ENCODE measurements at places on chromosomes 4 and X.
A peak's percentile ranks its signal among the peaks of the same experiment; 100 is the strongest.

DNA sequence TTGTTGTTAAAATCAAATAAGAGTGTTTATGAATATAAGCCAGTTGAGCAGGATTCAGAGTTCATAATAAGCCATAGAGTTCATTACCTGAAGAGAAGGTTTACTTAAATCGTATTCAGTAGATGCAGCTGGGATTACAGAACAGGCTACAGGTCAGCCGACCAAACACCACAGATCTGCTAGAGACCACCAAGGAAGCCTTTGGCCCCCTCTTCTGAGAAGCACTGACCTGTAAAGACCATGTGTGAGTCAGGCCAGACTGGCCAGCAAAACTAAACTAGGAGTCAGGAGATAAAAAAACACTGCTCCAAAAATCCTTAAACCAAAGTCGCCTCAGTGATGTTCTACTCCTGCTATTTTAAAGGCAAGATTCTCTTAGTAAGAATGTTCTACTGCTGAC is 1125.5 kb downstream of the FAT4 start:
- no peak for DNase-seq

DNA sequence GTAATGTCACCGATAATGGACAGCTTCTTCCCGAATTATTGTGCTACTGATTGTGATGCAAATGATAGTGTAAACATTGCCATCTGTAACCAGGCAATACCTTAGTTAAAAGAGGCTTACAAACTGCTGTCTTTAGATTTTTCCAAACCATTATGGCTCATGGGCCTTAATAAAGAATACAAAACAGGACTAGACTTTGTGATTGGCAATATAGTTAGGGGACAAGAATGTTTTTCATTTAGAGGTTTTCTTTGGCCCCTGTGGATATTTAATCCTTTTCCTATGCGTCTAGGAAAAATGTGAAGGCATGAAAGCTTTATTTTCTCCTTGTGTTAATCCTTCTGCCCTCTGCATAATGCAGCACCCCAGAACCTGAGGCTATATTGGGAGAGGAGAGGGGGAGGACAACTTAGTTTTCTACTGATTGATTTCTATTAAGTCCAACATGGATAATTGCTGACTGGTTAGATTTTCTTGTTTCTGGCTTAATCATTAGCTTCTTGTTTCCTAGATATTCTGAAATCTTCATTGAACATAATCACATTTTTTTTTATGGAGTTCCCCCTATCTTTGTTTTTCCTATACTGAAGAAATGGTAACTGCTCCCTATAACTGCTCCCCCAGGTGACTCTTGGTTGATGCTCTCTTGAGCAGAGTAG is 1.9 kb downstream of the PRPS1 start:
- DNase-seq = no peak

GRCh38 chr4:86910369-86910768 is 18.1 kb upstream of the C4orf36 start:
- DNase-seq = peak; percentile 17

GRCh38 chr4:131248314-131248713 is 1900.8 kb upstream of the PCDH10 start:
- DNase-seq = no peak

DNA sequence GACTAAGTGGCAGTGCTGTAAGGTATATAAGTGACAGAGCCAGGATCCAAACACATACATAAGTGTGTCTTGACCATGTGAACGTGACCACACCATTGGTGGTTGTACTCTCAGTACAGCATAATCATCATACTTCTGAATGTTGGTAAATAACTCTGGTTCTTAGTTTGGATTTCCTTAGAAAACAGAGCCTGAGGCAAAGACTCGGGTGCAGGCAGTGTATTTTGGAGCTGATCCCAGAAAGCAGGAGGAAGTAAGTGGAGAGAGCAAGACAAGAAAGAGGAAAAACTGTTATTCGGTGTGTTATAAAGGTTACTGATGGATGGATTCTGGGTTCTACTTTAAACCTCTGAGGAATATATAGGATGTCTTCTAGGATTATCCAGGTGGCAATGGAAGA is 127.9 kb downstream of the SLC39A8 start:
- DNase-seq = no peak

DNA sequence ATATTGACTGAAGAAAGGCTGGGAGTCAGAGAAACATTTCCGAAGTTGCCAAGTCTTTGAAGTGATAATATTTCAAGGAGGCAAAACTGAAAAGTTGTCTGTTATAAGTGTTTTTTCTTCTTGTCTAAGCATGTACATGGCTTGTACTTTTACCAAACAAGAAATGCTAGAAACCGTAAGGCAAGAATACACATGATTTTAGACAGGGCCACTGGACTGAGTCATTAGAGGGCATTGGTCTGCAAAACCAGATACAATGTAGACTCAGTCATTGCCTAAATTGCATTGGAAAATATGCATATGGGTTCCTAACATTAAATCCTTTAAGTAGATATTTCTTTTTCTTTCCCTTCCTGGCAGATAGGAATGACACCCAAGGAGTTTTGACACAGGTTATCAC is 284.9 kb upstream of the PUDP start:
- no peak for DNase-seq

DNA sequence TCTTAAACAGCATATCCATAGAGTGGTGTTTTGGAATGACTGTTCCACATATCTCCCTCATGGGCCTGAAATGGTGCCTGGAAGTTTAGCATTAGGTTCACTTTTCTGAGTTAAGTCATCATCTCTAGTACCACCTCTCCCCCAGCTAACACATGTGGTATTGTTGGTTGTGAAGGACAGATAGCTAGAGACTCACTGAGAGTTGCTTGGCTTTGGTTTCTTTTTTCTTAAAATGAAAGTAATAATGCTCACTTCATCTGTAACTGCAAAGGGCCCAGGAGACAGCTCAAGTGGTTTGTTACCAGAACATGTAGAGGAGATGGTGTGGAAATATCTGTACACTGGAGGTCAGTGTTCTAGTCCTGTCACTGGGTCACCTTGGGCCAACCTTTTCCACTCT is 90.9 kb downstream of the EFNB1 start:
- DNase-seq = no peak

- DNase-seq = no peak
Observed at GRCh38 chrX:374596-374995, 12.1 kb downstream of the PPP2R3B start.

DNA sequence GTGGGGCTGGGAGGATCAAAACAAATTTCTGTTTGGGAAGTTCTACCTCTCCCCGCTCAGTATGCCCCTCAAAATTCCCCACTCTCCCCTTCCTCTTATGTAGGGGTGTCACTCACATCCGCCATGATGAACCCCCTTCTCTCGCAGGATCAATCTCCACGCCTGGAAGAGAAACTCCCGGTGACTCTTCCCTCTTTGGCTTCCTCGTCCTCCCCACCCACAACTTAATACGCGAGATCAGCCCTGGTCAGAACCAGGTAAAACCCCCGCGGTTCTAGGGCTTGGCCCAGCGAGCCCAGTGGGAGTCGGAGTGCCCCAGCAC is 427 bp downstream of the LAMTOR3 start:
- DNase-seq = no peak

- no peak for DNase-seq
Observed at GRCh38 chr4:21885770-21886169, 62.8 kb downstream of the KCNIP4 start.

DNA sequence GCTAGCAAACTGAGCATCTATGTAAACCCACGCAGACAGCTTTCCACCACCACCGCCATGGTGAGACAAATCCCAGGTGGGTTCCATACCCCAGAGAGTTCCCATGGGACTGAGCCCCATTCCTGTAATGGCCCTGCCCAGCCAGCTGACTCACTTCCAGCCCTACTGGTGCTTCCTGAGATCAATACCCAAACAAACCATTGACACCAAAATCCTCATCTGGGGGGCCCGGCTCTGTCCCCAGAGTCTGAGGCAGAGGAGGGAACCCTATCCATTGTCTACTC is 30.1 kb upstream of the JAKMIP1 start:
- DNase-seq = no peak

- peak; percentile 34 for DNase-seq
Observed at GRCh38 chr4:127856813-127857447, 23.8 kb upstream of the PLK4 start.

DNA sequence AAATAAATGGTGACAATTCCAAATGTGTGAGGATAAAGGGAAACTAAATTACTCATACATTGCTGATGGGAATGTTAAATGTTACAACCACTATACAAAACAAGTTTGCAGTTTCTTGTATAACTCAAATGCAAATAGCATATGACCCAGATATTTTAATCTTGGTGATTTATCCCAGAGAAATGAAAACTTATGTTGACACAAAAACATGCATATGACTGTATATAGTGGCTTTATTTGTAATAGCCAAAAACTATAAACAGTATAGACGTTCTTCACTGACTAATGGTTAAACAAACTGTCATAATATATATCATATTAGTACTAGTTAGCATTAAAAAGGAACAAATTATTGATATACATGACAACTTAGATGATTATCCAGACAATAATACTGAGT is 619.2 kb downstream of the PDHA2 start:
- DNase-seq = no peak

GRCh38 chr4:67918428-67918827 is 34.6 kb upstream of the TMPRSS11D start:
- peak; percentile 27 for DNase-seq

DNA sequence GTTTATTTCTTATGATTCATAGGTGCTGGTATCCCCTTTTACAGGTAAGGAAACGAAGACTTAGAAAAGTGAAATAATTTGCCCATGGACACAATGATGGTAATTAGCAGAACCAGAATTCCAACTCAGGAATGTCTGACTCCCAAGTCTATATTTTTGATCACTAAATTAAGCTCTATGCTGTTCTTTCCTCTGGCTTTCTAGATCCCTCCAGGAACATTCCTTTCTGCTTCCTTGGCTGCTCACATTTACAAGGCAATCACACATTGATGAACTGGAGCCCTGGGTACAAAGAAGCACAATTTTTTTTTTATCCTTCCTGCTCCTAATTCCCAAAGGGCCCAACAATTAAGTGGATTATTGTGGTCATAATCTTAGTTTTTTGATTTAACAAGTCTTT is 7.0 kb upstream of the CDKN2AIP start:
- no peak for DNase-seq

DNA sequence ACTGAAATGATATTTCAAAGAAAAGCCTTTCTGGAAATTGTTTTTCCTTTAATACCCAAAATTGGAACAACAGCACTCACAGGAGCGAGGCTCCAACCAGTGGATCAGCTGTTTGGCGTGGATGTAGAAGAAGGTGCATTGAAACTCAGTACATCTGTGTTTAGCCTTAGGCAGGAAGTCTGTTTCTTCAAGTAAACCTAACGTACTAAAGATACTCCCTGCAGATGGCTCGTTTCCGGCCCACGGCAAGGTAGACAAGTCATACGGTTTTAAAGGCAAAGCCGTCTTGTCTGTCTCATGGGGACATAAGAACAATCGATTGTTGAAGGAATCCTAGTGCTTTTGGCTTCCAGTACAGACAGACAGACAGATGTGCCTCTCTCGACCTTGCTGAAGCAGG is 50.0 kb upstream of the CLCN4 start:
- no peak for DNase-seq

GRCh38 chrX:30812326-30812725 is 76.7 kb downstream of the TAB3 start:
- DNase-seq = no peak

DNA sequence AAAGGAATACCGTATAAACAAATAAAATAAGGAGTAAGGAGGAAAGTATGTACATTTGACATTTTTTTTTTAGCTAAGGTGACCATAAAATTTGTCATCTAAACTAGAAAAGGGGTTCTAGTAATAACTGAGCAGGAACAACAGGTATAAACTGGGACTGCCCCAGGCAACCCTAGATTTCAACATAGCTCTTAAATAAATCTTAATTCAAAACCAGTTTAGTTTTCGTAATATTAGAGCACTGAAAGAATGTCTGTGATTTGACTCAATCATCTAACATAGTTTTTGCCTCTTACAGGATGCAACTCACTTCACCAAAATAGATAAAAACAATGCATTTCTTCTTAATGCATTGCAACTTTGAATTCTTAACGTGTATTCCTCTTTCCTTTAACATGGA is 257.7 kb downstream of the ADAMTS3 start:
- DNase-seq = no peak

GRCh38 chr4:99301376-99302164 is 10.8 kb upstream of the ADH1A start:
- no peak for DNase-seq

DNA sequence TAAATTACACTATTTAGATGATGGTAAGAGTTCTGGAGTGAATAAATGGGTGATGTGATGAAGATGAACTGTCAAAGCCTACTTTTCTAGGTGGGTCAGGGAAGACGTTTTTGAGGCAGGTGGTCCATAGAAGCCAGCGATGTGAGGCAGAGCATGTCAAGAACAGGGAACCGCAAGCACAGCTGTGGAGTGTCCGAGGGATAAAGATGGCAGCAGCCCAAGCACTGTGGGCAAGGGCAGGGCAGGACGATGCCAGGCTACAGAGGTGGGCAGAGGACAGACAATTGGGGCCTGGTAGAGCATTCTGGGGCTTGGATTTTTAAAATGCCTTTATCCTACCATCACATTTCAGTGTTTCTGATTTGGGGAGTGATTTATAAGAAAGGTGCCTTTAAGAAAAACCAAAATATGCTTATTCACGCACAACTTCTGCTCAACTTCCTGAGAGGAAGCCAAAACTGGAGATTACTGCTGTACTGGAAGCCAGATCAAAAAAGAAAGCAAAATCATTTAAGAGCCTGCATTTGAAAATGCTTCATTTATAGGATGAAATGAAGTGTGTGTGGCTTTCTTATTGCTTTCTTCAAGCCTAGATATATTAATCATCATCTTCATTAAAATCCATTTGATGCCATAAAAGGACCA is 119.0 kb upstream of the WDR17 start:
- DNase-seq = no peak

GRCh38 chr4:173074501-173074946 is 94.1 kb upstream of the GALNT7 start:
- DNase-seq = peak; percentile 61

GRCh38 chr4:84852081-84852480 is 114.4 kb downstream of the WDFY3 start:
- DNase-seq = no peak

DNA sequence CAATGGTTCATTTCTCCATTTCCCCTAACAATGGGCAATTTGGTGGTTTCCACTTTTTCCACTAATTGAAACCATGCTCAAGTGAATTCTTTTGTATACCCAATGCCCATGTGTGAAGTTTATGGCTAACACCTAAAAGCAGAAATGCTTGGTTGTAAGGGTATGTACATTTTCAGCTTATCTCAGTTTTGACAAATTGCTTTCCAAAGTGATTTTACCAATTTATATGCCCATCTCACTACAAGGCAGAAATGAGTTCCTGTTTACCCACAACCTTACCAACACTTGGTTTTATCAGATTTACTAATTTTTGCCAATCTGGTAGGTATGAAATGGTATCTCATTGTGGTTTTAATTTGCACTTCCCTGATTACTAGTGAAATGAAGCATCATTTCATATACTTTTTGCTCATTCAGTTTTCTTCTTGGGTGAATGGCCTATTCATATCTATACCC is 14.8 kb downstream of the GPR34 start:
- DNase-seq = no peak

DNA sequence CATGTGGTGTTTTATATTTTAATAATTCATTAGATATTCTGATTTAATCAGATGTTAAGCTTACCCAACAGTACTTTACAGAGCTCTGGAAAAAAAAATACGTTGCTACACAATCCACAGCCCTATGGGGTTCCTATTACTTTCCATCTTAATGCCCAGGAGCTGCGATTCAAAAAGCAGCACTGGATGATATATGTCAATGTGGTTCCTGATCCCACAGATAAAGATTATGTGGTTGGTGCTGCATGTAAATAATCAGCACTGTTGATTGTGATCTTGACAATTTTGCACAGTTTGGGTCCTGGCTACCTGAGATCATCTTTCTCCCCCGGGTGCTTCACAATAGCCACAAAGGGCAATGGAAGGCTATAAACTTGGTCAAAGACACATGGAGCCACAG is 72.7 kb upstream of the DCLK2 start:
- DNase-seq = no peak

- no peak for DNase-seq
Observed at GRCh38 chr4:112189754-112190153, 41.8 kb upstream of the AP1AR start.

All from iPS-NIHi11 (cell line).